ENCODE measurements at places on chromosomes 2 and 18. TPM values are rescaled to one million over a fixed set of nuclear protein-coding genes. Genes with fewer than 3 reads are reported as not detected.

DNA sequence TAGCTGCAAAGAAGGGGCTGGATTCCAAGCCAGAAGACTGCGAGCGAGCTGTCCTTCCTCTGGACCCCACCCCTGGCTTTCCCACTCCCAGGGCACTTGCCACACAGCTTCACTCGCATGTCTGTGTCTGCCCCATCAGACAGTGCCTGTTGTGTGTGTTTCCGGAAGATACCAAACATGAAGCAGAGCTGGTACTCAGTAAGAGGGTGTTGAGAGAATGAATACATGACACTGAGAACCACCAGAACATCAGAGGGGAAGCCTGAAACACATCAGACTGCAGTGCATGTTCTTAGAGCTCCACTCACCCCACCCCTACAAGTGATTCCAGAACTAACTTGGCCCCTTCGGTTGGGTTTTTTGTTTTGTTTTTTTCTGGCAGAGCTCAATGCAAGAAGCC, 181.5 kb downstream of the TTC32 start:
- no peak for DNase-seq

DNA sequence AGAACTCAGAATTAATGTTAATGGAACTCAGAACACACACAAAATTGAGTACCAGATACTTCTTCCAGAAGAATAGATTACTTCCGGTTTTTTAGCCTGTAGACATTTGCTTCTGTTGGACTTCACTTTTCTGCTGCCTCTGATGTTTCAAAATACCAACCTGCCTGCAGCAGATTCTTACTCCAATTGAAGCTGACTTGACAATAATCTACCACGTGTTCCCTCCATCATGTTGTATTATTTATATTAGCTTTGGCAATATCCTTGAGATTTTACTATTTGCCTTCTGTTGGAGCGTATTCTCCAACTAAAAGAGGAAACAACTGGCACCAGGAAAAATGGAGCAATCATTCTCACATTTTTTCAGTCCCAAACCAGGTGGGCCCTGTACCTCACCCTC, 3.1 kb upstream of the GORASP2 start:
- no peak for DNase-seq

GRCh38 chr2:7437716-7438632, 520.8 kb downstream of the RNF144A start:
- DNase-seq: no peak

DNA sequence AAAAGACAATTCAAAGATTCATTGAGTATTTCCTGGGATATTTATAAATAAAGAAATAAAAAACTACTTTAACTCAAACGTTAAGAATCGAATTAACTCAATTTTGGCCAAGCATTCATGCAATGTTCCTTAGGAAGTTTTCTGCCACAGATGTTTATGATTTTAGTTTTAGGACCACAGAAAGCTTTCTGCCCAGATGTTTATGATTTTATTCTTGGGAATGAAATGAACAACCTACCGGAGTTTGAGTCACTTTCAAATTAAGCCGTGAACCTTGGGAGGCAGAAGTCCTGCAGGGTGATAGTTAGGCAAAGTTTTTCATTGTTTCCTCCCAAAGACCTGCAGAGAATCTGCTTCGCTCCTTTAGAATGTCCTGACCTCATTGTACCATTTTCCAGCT, 34.7 kb upstream of the MBP start:
- no peak for DNase-seq

- no peak for DNase-seq
Measured at GRCh38 chr2:106886916-106887758, 1.2 kb upstream of the ST6GAL2 start.

- peak; percentile 53 for DNase-seq
Measured at GRCh38 chr18:9048808-9049494, 53.5 kb upstream of the NDUFV2 start.

DNA sequence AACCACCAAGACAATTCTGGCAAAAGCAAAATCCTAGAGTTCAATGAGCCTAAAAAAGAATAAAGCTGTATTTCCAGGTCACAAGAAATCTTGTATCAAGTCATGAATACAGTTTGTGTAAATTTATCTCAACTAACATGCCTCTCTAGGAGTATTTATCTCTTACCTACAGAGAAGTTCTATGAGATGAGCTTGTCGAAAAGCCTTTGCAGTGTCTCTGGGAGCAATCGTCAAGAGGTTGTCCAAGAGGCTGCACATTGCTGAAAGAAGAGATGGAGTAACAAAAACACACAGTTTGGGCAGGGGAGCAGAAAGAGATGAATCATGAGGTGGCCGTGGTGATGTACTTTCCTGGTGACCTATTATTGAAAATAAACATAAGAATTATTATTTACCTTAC, 112.0 kb upstream of the CD226 start:
- DNase-seq: no peak

- no peak for DNase-seq
Measured at GRCh38 chr18:37390687-37391086, 174.9 kb downstream of the CELF4 start.

DNA sequence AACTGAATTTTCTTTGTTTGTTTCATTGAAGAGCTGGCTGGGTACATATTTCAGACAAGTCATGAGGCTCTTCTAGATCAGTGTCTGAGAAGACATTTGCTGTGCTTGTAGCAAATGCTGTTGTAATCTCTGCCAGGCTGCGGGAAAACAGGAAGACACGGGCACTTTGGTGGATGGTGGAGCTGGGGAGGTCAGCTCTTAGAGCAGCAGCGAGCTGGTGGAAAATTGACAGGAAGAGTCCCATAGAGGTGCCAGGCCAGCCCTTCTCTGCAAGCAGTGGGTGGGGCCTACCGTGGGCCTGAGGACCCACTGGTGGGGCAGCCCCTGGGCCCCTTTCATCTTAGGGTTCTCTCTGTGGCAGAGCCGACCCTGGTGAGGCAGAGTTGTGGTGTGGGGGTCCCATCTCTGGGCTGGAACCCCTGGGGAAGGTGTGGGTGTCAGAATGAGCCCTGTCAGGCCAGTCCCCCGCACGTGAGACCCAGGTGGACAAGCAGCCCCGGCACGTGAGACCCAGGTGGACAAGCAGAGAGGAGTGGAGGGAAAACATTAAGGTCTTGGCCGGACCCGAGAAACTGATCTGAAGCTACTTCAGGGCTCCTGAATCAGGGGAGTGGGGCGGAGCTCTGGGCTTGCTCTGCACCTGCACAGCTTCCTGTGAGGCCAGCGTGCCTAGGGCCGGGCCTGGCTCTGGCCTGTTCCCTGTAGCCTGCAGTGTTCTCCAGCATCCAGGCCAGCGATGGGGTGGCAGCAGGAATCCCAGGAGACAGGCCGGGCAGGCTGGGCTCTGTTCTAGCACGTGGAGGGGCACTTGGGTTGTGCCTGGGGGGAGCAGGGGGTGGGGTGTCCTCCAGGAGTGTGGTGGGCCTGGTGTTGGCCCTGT, 273.5 kb upstream of the HDAC4 start:
- DNase-seq: no peak

- DNase-seq: no peak
Measured at GRCh38 chr2:239668042-239668441, 267.2 kb upstream of the HDAC4 start.

DNA sequence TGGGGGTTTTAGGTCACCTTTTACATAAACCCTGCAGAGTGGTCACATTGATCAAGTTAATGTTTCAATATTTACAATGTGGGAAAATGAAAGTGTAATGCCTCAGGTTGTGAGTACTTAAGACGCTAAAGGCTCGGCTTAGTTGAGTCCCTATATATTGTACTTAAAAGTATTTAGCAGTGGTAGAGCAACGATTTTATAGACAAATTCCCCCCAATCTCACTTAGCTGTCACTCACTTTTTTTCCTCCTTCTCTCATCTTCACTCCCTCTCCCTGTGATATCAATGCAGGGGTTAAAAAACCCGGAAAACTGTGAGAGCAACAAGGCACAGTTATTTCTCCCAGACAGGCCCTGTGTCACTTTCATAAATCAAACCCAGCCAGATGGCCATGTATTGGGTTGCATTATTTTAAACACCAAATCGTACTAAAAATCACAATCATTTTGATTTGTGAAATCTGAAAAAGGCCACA, 5.4 kb downstream of the POU3F3 start:
- DNase-seq: no peak

GRCh38 chr2:24117902-24118301, 5.2 kb downstream of the PFN4 start:
- no peak for DNase-seq

GRCh38 chr18:23718731-23719130, 29.5 kb downstream of the LAMA3 start:
- DNase-seq: no peak

DNA sequence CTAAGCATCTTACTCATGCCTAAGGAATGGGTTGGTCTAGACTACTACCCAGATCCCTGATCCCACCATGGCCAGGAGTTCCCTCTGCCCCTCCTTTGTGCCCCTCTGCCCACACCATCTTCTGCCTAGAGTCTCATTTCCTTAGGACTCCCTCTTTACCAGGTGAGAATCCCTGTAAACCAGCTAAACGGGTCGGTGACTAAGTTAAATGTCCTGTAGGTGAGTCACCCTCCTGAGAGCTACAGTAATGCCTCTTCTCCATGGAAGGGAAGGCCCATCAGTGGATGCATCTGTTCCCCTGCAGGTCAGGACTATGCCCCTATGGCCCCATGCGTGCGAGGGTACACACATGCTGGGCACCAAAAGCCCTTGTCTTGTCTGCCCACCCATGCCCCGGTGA, 25.4 kb downstream of the PTGR3 start:
- DNase-seq: no peak

DNA sequence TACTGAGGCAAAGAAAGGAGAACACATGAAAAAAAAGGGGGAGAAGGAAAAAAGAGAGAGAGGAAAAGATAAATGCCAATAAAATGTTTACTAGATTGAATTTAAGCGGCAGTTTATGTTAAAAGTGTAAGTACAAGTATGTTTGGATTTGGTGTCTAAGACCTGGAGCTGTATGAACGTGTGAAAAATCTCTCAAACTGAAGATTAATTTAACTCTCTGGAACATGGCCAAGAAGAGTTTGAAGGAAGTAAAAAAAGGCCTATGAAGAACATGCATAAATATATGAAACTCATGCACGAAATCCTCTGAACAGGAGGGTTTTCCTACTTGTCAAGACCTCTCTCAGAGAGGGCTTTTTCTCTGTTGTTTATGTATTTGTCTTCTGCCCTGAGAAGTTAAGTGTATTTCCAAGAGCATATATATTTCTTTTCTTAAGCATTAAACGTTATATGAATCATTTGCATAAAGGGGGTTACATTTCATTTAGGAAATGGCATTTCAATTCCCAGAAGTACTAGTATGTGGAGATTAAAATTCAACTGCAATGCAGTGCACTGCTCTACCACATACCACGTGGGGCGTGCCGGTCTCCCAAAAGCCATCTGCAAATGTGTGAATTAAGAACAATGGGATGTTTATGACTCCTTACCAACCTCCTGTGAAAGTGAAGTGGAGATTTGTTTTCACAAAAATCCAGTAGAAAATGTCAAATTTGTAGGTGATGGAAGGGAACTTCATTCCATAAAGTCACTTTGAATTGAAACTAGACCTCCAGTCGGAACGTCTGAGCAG, 281.1 kb upstream of the TRIB2 start:
- no peak for DNase-seq

RAPH1 gene
- 66.0 TPM for total RNA-seq

TAF1B gene
- 23.0 TPM for total RNA-seq

GPAT2 gene
- total RNA-seq: not detected

HOXD9 gene
- 0.06 TPM for total RNA-seq

FNDC4 gene
- 25.9 TPM for total RNA-seq

ARHGAP25 gene
- 0.13 TPM for total RNA-seq

All from LHCN-M2 (cell line).